ENCODE measurements at places on chromosomes 3 and 15.

DNA sequence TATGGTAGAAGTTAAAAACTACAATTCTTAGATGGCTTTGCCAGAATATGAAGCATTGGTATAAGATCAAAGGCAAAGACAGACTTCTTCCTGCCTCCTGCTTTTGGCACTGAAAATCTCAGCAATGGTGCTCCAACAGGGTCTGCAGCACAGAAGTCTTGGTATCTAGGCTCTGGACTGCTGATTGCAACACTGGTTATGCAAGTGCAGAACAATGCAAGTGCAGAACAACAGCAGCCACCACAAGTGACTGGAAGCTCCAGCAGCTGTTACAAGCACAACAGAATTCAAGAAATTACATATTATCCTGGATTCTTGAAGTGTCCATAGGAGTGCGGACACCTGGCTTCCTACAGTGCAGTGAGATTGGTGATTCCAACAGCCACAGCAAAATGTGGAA is 33.7 kb downstream of the ZBTB20 start:
- no peak for DNase-seq

DNA sequence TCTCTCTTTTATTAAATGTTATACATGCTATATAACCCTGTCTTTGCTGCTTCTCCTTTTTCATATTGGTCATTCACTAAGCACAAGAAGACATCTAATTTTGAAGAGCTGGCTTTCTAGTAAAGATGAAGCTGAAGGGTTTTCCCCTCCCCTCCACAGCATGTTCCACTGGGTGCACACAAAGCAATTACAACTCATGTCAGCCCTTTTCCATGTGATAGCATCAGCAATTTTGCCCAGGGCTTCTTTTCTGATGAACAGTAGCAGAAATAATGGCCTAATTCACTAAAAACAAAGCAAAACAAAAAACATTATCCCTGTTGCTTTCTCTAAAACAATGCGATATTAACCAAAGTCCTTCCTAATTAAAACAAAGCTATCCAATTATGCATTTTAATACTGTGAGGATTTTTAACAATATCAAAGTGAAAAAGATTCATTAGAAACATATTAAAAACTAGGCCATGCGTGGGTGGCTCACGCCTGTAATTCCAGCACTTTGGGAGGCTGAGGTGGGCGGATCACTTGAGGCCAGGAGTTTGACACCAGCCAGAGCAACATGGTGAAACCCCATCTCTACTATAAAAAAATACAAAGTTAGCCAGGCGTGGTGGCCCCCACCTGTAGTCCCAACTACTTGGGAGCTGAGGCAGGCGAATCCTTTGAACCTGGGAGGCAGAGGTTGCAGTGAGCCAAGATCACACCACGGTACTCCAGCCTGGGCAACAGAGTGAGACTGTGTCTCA is 12.2 kb upstream of the PIK3R4 start:
- no peak for DNase-seq

- DNase-seq: no peak
Observed at GRCh38 chr3:135891121-135891520, 74.4 kb upstream of the PPP2R3A start.

- no peak for DNase-seq
Observed at GRCh38 chr15:77709135-77709886, 76.6 kb upstream of the LINGO1 start.

GRCh38 chr15:66838671-66839239 is 136.7 kb downstream of the SMAD6 start:
- no peak for DNase-seq

DNA sequence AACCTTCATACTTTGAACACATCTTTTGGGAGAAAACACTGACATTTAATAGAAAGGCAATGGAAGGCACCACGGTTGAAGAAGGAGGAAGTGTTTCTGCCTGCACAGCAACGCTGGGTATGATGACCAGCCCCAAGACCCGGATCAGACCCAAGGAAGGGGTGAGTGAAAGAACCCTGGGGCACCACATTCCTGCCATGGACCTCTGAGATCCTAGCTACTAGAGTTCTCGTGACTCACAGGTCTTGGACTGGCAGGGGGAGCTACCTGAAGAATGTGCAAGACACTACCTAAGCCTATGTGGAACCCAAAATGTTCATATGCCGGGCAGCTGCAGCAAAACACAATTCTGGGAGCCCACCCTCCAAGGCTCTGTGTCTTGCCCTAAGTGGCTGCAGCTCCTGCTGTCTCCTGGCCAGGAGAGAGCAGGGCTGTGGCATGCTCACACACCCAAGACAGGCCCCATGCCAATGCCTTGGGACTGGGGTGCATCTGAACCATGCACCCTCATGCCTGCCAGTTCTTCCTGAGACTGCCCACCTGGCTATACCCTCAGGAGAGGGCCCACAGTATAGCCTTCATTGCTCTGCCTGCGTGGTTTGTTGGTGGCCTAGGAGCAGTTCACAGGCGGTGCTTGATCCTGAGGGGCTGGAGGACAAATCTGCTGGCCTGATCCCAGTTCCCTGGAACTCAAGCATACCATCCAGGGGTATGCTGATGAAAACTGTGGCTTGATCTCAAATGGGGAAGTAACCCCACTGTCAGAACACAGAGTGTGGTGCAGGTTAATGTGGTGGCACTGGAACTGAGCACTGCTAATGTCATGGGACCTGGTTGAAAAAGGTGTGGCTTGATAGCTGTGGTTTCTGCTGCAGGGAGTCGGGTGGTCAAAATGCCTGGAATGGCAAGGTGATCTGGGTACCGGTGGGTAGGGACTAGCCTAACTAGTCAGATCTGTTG is 353.3 kb upstream of the ARHGEF26 start:
- no peak for DNase-seq

DNA sequence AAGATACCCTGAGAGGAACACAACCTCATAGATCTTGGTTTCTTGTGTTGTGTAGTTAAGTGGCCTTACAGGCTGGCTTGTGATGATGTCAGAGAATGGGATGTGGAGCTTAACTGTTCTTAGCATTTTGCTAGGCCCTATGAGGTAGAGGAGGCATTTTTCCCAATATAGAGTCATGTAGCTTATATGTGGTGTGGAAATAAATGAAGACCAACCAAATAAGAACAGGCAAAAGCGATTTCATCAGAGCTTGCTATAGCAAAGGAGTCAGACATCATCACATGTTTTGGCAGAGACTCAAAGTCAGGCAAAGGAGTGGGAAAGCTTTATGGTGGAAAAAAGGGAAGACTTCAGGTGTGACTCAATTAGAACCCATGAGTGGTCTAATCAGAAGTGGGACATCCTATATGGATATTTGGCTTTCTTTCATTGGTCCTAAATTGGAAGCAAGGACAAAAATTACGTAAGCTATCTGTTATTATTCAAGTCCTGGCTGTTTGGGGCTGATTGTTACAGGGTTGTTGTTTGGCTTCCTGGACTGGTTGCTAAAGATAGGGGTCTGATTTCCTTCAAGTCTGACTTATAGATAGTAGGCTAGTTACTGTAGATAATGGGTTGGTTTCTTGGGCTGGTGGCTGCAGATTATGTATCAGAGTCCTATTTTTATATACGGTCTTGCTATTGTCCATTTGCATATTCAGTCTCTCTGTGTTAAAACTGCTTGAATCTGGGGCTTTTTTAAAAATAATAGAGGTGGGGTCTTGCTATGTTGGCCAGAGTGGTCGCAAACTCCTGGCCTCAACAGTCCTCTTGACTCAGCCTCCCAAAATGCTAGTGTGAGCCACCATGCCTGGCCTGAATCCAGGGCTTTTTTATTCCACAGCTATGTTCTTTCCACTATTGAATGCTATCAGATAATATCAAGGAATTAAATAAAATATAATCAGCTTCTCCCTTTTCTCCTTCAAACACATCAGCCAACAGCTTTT is 30.3 kb upstream of the SETD2 start:
- DNase-seq: no peak

- DNase-seq: no peak
Observed at GRCh38 chr15:39942753-39943150, 8.8 kb downstream of the EIF2AK4 start.

GRCh38 chr3:5437783-5438323 is 250.3 kb downstream of the EDEM1 start:
- no peak for DNase-seq

- no peak for DNase-seq
Observed at GRCh38 chr3:53585049-53585448, 90.6 kb downstream of the CACNA1D start.

GRCh38 chr3:12681943-12682390 is 18.1 kb upstream of the RAF1 start:
- no peak for DNase-seq

DNA sequence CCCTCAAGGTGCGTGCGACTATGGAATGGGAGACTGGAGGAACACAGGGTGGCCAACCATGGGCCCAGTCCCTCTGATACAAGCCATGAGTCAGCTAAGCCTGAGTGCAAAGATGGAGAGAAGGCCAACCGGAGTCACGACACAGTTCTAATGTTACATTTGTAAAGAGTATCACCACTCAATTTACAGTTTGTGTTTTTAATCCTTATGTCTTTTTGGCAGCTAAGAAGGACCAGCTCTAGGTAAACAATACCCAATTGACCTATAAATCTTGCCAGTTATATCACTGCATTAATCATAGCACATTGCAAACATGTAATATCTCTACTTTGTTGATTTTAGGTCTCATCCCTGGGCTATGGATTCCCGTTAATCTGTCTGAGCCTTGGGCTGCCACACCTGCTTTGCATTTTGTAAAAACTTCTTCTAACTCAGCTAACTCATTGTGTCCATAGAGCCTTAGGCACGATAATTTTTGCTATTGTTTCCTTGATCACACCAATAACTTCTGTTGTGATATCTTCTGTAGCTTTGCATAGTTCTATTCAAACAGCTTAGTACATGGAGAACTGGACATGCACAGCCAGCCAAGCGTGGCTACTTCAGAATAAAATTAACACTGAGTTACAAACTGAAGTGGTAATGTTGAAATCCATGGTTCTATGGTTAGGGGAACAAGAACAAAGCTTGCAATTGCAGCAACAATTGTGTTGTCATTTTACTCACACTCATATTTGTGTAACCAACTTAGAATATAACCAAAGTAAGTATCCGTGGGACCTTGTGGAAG is 50.3 kb downstream of the LSM3 start:
- DNase-seq: no peak

GRCh38 chr3:59654123-59654479 is 604.3 kb upstream of the CFAP20DC start:
- no peak for DNase-seq

- DNase-seq: no peak
Observed at GRCh38 chr3:59163953-59164352, 114.1 kb upstream of the CFAP20DC start.

DNA sequence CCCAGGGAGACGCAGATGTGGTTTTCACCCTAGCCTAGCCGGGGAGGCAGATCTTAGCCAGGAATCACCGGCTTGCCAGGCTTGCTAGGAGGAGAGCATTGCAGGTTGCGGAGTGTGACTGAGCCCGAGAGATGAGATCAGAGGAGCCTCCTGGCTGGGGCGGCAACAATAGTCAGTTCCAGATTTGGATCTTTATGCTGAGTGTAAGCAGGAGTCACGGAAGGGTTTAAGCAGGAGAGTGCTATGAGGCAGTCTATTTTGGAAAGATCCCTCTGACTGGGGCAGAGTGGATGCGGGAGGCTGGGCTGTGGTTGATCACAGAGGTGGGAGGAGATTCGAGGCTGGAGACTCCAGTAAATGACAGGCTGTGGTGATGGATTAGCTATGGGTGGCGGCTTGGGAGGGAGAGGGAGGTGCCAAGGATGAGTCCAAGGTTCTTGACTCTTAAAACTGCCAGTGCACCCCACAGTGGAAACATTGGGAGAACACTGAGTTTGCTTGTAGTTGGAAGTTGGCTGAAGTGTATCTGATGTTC is 10.4 kb upstream of the BAHD1 start:
- DNase-seq: no peak

GRCh38 chr3:187778726-187779125 is 33.5 kb upstream of the BCL6 start:
- DNase-seq: no peak

DNA sequence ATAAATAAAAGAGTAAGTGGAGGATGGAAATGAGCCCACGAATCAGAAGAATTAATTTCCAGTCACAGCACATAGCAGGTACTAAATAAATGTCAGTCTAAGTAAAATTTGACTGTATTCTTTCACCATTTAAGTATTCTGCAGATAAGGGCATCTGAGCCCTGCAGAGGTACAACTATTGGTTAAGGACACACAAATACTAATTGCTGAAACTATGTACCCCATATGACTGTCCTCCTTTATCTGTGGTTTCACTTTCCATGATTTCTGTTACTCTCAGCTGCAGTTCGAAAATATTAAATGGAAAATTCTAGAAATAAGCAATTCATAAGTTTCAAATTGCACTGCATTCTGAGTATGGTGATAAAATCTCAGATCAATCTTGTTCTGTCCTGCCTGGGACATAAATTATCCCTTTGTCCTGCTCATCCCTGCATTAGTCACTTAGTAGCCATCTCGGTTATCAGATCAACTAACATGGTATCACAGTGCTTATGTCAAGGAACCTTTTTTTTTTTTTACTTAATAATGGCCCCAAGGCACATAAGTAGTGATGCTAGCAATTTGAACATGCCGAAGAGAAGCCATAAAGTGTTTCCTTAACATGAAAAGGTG is 95.1 kb downstream of the LSAMP start:
- no peak for DNase-seq

DNA sequence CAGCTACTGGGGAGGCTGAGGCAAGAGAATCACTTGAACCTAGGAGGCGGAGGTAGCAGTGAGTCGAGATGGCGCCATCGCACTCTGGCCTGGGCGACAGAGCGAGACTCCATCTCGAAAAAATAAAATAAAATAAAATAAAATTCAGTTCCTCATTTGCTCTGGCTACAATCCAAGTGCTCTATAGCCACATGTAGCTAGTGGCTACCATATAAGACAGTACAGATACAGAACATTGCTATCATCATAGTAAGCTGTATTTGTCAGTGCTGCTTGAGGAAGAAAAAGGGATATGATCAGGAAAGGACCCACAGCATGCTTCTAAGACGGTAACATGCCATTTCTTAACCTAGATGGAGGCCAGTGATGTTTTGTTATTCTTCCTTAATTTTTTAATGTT is 88.7 kb upstream of the CDAN1 start:
- no peak for DNase-seq

DNA sequence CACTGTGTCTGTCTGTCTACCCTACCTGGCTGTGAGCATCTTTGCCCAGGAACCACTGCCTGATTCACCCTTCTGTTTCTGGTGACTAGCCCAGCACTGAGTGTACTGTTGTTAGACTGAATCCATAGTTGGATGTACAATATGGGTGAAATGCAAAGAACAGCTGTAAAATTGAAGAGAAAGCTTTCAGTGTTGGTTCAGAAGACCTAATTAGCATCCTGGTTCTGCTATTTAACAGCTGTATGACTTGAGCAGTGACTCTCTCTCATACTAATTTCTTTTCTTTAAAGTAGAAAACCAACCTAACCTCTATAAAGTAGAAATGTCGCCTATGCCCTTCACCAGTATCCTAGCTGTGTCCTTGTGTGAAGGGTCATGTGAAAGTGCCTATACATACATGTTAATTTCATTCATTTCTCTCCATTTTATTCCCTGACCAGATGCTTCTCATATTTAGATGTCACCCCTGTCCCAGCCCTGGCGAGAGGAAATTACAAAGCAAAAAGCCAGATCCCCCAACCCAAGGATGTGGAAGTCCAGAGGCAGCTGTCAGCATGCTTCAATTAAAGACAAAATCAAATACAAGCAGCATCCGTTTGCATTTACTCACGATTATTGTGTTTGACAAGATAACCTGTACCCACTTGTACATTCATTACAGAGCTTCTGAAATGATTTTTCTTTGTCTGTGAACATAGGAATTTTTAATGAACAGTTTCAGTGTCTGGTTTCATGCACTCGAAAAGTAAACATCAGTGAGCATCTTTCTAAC is 305.7 kb upstream of the ICE2 start:
- no peak for DNase-seq

Measured in substantia nigra (tissue), 51 donors.